ENCODE measurements at places on chromosomes 3 and 15.

GRCh38 chr3:41893977-41894376, 67.9 kb downstream of the ULK4 start:
- peak; percentile 10 for DNase-seq

- no peak for DNase-seq
These were observed 54.4 kb downstream of the ATP8B4 start for GRCh38 chr15:50064673-50065072.

- no peak for DNase-seq
These were observed 68.4 kb downstream of the MINDY2 start for GRCh38 chr15:58839485-58839884.

DNA sequence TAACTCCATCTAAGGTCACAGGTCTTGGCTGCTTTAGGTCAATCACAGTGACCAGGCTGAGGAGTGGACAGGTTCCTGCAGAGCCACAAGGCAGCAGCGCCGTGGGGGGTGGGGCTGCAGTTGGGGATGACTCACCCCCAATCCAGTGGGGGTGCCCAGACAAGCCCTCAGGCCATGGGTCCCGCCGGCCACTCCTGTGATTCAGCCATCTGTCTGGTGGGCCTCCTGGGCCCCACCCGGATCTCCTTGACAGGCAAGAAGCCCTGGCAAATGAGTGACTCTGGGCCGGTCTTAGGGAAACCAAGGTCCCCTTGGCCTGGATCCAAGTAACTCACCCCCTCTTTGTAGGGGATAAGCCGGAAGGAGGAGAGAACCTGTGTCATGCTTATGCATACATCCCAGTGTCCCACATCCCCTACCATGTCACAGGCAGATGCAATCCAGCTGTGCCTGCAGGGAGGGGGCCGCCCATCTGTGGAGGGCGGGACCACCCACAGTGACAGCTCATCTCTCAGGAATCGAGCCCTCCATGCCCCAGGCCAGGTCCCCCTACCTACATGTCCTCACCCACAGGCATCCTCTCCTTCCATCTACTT, 495 bp upstream of the COL7A1 start:
- no peak for DNase-seq

DNA sequence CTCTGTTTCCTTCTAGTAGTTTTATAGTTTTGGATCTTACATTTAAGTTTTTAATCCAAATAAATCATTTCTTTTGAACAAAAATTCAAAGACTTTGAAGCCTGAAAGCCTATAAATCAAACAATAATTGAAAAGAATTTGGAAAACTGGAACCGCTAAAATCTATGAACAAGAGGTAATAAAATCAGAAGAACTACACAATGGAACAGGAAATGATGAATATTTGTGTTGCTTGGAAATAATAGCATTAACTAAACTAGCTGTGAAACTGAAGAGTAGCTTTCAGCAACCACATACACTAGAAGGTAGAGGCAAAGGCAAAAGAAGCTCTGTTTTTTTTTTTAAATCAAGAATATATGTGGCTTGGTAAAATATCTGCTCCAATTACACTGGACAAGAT, 147.9 kb upstream of the ABI3BP start:
- DNase-seq, result no peak

GRCh38 chr15:65921780-65922179, 52.5 kb downstream of the RAB11A start:
- no peak for DNase-seq

DNA sequence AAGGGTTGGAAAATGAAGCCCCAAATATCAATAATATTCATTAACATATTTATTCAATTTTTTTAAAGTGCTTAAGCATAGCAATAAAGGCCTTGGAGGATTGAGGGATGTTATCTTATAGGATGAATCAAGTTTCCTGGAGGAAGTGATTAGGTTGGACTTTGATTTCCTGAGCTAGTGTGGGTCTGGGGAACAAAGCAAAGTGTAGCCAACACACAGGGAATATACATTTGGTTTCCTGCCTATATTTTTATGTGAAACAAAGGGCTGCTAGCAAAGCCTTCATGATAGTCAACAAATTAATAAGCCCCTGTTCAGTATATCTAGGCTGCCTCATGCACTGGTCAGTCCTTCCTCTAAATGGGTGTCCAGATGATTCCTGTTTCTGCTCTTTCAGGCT, 261.1 kb upstream of the IL12A start:
- no peak for DNase-seq

DNA sequence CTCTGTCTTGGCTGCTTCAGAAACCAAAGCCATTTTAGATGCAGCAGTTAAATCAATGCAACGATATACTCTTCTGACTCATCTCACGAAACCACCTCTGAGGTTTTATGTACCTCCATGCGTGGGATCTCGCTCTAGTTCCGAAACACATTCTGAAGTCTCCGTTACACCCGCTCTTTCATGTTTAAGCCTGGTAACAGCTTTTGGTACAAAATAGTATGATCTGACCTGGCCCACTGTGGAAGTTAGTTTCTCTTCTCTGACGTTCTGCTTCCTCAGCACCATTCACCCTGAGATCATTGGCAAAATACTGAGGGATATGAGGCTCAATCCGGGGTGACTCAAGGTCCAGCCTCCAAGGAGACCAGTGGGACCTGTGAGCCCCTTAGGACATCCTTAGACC, 121.9 kb downstream of the TMEM266 start:
- DNase-seq, result no peak

- no peak for DNase-seq
These were observed 480.5 kb upstream of the PROK2 start for GRCh38 chr3:72265256-72266015.

DNA sequence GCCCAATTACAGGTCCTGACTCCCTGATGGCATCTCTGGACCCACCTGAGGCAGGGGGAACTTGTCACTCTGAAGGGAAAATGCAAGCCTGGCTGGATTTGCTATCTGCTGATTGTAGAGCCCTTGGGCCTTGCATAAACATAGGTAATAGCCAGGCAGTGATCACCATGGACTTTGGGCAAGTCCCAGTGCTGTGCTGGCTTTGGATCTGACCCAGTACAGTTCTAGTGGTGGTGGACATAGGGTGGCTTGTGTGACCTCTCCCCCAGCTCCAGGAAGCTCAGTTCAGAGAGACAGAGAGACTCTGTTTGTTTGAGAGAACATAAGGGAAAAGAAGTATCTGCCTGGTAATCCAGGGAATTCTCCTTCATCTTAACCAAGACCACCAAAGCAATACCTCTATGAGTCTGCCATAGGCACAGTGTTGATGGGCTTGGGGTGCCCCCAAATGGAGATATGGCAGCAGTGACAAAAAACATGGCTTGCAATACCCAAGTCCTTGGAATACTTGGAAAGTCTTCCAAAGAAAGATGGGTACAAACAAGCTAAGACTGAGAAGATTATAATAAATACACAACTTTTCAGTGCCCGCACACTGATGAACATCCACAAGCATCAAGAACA, 348.5 kb downstream of the PYDC2 start:
- DNase-seq, result no peak

DNA sequence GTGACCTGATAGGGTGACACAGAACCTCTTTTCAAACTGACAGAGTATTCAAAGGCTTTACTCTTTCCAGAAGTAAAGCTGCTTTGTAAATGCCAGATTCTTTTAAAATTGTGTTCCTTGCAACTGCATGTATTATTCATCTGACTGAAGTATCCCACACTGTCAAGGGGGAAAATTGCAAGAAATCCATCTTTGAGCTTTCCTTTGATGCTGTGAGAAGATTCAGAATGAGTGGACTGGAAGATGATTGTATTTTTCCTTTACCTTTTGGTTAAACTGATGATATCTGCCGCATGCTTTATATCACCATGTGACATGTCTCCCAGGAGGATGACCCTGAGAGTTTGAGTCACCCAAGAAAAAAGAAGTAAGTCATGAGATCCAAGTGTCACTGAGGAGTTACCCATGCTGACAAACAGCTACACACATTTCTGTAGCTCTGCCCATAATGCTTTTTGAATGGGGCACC, 250.8 kb upstream of the CBLB start:
- DNase-seq, result no peak

DNA sequence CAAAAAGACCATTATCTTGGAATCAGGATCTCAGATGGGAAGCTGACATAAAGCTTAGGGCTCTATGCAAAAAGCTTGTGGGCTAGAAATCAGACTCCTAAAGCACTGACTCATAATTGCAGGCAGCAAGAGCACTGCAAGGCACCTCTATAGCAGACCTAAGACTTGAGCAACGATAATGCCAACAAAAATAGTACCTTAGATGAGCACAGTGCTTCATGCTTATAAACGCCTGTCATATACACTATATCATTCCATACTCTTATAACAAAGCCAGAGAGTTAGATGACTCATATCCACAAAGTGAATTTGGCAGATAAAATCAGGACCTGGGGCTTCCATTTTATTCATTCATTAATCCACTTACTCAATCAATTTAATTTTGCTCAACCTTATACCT, 560.8 kb downstream of the MCTP2 start:
- DNase-seq, result no peak

- DNase-seq, result no peak
These were observed 10.6 kb upstream of the GCSAM start for GRCh38 chr3:112143689-112144088.

- DNase-seq, result no peak
These were observed 176.2 kb downstream of the P3H2 start for GRCh38 chr3:189944285-189945145.

DNA sequence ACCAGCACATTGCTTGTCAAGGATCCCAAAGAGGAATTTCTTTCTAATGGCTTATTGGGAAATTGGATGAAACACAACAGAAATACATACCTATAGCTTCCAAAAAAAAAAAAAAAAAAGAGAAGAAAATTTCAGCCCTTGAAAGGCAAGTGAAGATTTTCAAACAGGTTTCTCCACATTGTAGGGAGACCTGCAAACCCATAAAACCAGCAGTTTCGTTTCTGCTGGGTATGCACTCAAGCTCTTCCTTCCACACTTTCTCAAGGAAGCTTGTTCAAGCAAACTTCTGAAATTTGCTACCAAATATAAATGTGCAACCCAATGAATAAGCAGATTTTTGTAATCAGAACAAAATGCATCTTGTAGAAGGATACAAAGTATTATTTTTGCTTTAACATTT, 15.9 kb upstream of the SH3BP5 start:
- DNase-seq, result no peak

- no peak for DNase-seq
These were observed 12.1 kb downstream of the EAF1 start for GRCh38 chr3:15439476-15439875.

DNA sequence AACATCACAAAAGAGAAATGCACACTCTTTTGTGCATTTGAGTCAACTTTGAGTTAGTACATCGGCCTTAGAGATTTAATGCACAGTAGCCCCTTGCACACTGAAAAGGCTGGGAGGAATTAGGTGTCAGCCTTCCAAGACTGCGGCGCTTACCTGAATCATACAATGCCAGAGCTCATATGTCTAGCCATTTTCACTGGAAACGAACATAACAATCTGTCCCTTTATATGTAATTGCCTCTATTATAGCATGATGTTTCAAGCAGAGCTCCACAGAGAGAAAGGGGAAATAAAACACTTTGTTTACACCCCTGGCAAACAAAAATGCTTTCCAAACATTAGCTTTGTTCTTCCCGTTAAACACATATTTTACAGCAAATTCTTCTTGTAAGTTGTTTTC, 315.7 kb upstream of the SLCO3A1 start:
- DNase-seq, result no peak

DNA sequence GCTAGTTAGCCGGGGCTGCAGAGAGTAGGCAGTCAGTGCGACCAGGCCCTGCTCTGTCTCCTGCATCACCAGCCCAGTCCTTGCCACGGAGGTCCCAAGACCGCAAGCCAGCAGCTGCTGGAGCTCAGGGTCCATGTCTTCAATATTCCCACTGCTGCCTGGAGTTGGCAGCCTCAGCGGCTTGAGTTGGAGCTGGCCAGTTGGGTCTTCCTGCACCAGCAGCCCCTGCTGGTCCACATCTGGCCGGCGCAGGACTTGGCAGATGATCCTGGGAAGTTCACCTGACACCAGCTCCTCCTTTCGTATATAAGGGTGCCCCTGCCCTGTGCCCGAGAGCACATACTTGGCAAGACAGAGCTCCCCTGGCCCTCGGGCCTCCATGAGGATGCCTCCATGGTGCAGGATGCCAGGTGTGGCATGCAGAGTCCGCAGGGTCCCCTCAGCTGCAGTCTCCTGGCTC, 5.7 kb downstream of the XIRP1 start:
- no peak for DNase-seq

GRCh38 chr3:113265231-113265630, 53.9 kb downstream of the BOC start:
- no peak for DNase-seq

DNA sequence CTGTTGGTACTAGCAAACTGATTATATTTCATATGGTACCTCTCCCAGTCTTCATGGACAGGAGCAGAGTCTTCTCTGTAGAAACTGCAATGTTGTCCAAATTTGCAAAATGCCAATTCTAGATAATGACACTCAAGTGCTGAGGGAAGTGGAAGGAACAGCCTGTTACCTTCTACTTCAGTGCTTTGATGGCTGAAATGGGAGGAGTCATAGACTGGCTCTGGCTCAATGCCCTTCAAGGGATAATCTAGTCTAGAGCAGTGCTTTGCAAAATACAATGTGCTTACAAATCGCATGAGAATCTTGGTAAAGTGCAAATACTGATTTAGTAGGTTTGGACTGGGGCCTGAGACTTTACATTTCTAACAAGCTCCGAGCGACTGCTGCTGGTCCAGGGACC, 51.7 kb upstream of the ACP3 start:
- no peak for DNase-seq

GRCh38 chr15:83205725-83206324, 1.8 kb downstream of the HDGFL3 start:
- peak; percentile 37 for DNase-seq

DNA sequence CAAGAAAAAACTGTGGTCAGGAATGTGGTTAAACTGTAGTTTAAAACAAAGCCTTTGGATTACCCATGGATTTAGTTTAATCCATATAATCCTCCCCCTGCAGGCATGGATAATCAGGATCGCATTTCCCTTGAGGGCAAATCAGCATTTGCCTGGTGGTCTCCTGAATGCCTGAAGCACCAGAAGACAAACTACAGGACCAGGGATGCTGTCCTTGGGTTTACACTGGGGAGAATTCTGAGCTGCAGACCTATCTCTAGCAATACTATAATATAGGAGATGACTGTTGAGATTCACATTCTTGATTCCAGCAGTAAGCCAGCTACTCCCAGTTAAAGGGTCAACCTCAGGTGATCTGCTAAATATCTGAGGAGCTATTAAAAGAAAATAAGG, 10.6 kb downstream of the PIK3CB start:
- DNase-seq, result no peak

GRCh38 chr15:58608129-58608590, 141.3 kb downstream of the ADAM10 start:
- DNase-seq, result peak; percentile 55

- no peak for DNase-seq
These were observed 19.7 kb upstream of the PTPRG start for GRCh38 chr3:61541694-61542093.

DNA sequence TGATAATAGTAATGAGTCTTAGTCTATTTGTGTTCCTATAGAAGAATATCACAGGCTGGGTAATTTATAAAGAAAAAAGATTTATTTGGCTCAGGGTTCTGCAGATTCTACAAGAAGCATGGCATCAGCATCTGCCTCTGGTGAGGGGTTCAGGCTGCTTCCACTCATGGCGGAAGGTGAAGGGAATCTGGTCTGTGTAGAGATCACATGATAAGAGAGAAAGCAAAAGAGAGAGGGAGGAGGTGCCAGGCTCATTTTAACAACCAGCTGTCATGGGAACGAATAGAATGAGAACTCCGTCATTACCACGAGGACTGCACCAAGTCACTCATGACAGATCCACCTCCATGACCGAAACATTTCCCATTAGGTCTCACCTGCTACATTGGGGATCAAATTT, 664.0 kb upstream of the SGO1 start:
- no peak for DNase-seq
